NCI-H510A (cell line): ENCODE measurements at places on chromosomes 12 and 14.

DNA sequence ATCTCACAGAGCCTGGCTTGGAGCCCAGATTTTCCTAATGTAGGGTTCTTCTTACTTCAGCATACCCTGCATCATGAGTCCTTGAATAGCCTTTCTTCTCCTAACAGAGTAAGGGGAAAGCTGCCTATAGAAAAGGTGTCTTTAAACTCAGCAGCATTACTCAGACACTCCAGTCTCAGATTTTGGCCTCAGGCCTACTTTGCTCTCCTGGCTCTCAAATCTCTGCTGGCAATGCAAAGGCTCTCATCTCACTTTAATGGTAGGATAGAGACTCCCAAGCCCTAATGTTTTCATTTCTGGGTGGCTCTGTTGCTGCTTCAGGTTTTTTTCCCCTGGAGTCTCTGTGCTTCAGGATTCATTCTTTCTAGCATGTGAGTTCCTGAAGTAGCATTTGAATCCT lies 9.1 kb upstream of the NKX2-8 start:
- no peak for DNase-seq

GRCh38 chr12:14402697-14403096 lies 37.2 kb downstream of the ATF7IP start:
- DNase-seq = no peak

DNA sequence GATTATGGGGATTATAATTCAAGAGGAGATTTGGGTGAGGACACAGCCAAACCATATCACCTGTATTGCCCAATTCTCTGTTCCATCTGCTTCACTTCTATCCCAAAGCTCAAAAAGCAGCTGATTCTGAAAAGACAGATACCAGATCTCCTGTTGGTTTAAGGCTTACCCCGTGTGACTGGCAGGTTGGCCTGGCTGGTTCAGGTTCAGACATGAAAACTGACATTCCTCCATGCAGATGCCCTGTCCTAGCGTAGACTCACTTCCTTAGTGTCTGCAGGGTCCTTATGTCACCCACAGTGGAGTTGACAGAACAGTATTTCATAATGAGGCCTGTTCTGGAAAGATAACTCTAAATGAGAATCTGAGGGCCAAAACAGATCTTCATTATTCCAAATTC lies 61.1 kb upstream of the FLRT2 start:
- DNase-seq = no peak

- DNase-seq = no peak
Measured at GRCh38 chr14:75454963-75455546, 27.2 kb downstream of the JDP2 start.

GRCh38 chr14:22800346-22800745 lies 14.9 kb downstream of the SLC7A7 start:
- no peak for DNase-seq

GRCh38 chr12:52056801-52057637 lies 5.8 kb downstream of the NR4A1 start:
- DNase-seq = no peak

DNA sequence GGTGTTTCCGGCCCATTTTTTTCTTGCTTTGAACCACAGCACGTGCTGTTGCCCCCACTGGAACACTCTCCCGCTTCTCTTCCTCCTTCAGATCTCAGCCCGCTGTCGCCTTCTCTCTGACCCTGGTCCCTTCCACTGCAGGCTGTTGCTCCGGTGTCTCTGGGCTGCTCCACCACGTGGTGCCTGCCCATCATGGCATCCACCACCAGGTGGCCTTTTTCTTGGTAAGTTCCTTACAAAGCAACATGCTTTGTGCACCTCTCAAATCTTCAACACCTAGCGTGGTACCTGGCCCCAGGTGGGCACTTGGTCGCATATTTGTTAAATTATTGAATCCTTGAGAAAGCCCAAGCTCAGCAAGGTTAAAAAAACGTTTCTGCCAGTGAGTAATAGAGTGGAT lies 19.1 kb downstream of the TUNAR start:
- no peak for DNase-seq

DNA sequence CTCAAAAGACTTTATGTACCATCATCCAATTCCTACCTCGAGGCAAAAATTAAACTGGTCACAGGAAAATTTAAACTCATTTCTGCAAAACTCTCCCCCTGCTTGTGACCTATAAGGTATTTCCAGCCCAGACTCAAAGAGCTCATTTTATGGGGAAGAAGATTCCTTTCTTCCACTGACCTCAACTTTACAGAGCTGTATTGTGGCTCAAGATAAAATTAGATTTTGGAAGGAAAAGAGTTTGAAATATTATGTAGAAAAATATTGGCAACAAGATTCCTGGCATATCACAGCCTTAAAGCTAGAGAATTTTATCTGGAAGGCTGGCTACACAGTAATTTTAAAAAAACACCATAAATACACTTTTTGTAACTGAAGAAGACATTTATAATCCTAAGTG lies 91.7 kb downstream of the STXBP6 start:
- no peak for DNase-seq

GRCh38 chr12:28017873-28018255 lies 45.3 kb upstream of the PTHLH start:
- no peak for DNase-seq

- DNase-seq = no peak
Measured at GRCh38 chr14:52348776-52349175, 34.7 kb downstream of the PTGER2 start.

DNA sequence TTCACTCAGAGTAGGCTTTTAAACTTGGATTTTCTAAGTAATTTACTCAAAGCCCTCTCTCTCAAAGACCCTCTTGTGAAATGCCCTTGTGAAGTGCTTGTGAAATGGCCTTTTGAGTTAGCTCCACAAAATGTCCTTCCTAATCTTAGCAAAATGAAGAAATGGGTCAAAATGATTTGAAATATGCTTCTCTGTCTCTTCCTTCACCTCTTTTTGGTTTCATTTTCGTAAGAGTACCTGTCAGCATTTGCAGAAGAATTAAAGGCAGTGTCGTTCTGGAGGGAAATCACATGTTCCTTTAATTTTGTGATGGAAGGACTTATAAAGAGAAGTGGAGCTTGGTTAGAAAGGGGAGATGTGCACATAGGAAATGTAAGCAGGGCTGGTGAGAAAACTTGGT lies 93.7 kb downstream of the HMGA2 start:
- no peak for DNase-seq

DNA sequence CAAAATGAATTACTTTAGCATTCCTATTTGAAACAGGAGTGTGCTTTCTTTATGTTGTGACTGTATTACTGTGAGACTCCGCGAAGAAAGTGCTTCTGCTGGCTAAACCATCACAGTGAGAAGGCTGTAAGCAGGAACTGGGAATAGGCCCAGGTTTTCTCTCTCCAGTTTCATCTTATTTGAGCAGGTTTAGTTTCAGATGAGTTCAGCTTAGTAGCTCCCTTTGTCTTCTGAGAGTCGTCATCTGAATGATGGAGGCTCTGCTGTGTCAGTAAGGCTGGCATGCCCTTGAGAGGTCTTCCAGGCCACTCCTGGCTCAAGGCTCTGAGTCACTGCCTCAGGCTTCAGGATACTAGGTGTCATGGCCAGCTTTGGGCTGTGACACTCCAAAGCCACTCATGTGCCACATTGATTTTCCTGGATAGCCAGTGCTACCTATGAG lies 205.6 kb upstream of the RGS6 start:
- DNase-seq = no peak

- DNase-seq = no peak
Measured at GRCh38 chr12:71708658-71709057, 22.8 kb downstream of the TMEM19 start.

- DNase-seq = no peak
Measured at GRCh38 chr12:115672506-115673080, 604.9 kb downstream of the MED13L start.

- no peak for DNase-seq
Measured at GRCh38 chr12:109716092-109716479, 2.5 kb downstream of the FAM222A start.

GRCh38 chr14:92585981-92586937 lies 72.7 kb downstream of the RIN3 start:
- no peak for DNase-seq

DNA sequence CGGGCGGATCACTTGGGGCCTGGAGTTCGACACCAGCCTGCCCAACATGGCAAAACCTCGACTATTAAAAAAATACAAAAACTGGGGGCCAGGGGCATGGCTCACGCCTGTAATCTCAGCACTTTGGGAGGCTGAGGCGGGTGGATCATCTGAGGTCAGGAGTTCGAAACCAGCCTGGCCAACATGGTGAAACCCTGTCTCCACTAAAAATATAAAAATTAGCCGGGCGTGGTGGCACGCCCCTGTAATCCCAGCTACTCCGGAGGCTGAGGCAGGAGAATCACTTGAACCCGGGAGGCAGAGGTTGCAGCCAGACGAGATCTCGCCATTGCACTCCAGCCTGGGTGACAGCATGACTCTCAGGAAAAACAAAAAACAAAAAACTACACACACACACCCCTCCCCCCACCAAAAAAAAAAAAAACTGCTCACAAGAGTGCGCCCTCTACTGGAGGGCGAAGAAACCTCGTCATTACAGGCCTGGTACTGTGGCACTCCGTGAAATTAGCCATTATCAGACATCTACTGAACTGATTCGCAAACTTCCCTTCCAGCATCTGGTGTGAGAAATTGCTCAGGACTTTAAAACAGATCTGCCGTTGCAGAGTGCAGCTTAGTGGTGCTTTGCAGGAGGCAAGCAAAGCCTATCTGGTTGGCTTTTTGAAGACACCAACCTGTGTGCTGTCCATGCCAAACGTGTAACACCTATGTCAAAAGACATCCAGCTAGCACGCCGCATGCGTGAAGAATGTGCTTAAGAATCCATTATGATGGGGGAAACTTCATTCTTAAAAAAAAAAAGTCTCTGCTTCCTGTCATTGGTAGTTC lies 7.7 kb downstream of the PPP1R3E start:
- DNase-seq = no peak

DNA sequence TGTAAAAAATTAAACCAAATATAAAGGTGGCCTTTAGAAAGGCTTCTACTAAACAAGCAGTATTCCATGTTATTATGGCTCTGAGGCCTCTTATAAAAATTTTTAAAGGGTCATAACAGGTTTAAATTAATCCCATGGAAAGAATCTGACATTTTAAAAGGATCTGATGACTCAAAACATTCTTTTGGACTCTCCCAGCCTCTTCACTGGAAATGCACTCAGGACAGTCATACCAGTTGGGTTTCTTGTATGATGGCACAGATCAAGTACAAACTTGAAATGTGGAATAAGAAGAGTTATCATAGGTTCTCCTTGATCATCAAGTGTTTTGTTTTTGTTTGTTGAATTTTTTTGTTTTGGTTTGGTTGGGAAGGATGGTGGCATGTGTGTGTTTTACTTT lies 50.8 kb downstream of the PPP2R5E start:
- no peak for DNase-seq

GRCh38 chr12:45093051-45093450 lies 42.2 kb upstream of the DBX2 start:
- DNase-seq = no peak

DNA sequence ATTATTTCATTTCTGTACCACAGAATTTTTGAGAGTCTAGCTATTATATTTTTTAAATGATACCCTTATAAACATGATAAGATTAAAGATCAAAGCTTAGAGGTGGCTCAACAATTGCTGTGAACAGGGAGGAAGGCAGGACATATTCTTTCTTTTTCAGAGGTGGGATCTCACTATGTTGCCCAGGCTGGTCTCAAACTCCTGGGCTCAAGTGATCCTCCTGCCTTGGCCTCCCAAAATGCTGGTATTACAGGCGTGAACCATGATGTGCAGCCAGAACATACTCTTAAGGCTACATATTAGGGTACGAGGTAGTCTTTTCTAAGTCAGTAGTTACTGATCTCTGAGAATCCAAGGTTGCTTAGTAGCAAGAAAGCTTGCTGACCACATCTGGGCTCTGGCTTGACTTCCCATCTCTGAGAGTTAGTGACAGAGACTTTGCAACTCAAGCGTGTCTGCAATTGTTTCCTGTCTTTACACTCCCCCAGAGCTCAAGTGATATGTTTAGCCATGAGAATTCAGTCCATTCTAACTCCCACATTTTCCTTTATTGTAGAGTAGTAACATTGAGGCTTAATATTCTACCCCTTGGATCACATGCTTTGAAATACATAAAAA lies 8.6 kb downstream of the RAB5B start:
- no peak for DNase-seq

DNA sequence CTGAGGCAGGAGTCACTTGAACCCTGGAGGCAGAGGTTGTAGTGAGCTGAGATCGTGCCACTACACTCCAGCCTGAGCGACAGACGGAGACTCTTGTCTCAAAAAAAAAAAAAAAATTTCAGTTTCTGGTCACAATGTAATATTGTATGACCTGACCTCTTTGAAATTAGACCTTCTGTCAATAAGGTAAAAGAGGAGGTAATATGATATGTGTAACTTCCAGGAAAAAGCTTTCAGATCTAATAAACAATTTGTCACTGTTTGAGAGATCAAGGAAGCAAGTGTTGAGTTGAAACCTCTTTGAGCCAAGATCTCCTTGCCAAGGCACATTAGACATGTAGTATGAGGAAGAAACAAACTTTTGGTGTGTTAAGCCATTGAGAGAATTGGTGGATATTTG lies 101.7 kb upstream of the ATF7IP start:
- DNase-seq = no peak

GRCh38 chr14:99937475-99938244 lies 127.6 kb upstream of the EVL start:
- no peak for DNase-seq

- DNase-seq = no peak
Measured at GRCh38 chr12:9736936-9737705, 4.2 kb upstream of the CLECL1 start.

- no peak for DNase-seq
Measured at GRCh38 chr12:106078358-106079010, 60.3 kb downstream of the NUAK1 start.

DNA sequence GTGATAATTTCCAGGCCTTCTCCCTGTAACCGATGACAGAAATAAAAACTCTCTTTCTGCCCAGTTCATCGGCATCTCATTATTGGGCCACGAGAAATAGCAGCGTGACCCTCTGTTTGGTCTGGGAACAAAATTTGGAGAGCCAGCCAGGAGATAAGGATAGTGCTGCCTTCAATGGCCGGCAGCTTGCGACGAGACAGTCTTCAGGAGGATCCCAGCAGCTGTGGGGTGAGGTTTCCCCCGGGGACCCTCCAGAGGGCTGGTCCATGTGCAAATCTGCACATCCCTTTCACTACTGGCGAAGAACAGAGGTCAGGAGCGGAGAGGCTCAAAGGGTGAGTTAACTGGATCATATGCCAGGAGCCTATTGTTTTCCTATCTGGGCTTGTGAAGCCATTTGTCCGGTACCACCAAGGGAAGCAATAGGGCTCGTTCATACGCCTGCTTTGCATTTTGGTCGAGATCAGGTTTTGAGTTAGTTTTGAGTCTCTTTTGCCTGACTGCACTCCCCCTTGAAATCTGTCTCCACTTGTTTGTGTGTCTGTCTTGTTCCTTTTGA lies 4.8 kb downstream of the SLC39A2 start:
- DNase-seq = no peak

GRCh38 chr12:28958553-28959195 lies 190.4 kb upstream of the FAR2 start:
- no peak for DNase-seq

GRCh38 chr14:37588667-37588955 lies 6.4 kb downstream of the FOXA1 start:
- DNase-seq = no peak

- no peak for DNase-seq
Measured at GRCh38 chr14:77039285-77040058, 11.0 kb upstream of the IRF2BPL start.
